ENCODE measurements at places on chromosomes 12 and 14. TPM values are rescaled to one million over a fixed set of nuclear protein-coding genes. Genes with fewer than 3 reads are reported as not detected.

EXOC3L4 gene
- not detected for total RNA-seq

BICDL1 gene
- 2.4 TPM for total RNA-seq

TMED8 gene
- 13.5 TPM for total RNA-seq

DDX11 gene
- total RNA-seq, result 18.9 TPM

VIPAS39 gene
- total RNA-seq, result 24.3 TPM

SLC2A14 gene
- total RNA-seq, result not detected

NKX2-1 gene
- total RNA-seq, result not detected

RPS6KL1 gene
- 1.1 TPM for total RNA-seq

SMCO2 gene
- not detected for total RNA-seq

TAS2R43 gene
- 3.7 TPM for total RNA-seq

EID3 gene
- 8.6 TPM for total RNA-seq

ADAMTS20 gene
- not detected for total RNA-seq

SMIM41 gene
- total RNA-seq, result not detected

SLC7A8 gene
- total RNA-seq, result 45.7 TPM

PIWIL1 gene
- not detected for total RNA-seq

SERPINA12 gene
- not detected for total RNA-seq

SLC39A5 gene
- total RNA-seq, result not detected

KRT78 gene
- total RNA-seq, result not detected

SSPN gene
- 13.9 TPM for total RNA-seq

ADAM21 gene
- 0.33 TPM for total RNA-seq

CCDC197 gene
- not detected for total RNA-seq

KERA gene
- total RNA-seq, result not detected

WDHD1 gene
- total RNA-seq, result 1.3 TPM

TDG gene
- 20.9 TPM for total RNA-seq

CLEC2A gene
- total RNA-seq, result not detected

IQSEC3 gene
- 0.65 TPM for total RNA-seq

SEC23A gene
- total RNA-seq, result 99.8 TPM

KRT74 gene
- total RNA-seq, result not detected

OAS2 gene
- 14.7 TPM for total RNA-seq

TDRD9 gene
- total RNA-seq, result 3.9 TPM
